ENCODE measurements at places on chromosomes 7 and 10.

- no peak for DNase-seq
Observed at GRCh38 chr7:151438864-151439601, 908 bp downstream of the CRYGN start.

DNA sequence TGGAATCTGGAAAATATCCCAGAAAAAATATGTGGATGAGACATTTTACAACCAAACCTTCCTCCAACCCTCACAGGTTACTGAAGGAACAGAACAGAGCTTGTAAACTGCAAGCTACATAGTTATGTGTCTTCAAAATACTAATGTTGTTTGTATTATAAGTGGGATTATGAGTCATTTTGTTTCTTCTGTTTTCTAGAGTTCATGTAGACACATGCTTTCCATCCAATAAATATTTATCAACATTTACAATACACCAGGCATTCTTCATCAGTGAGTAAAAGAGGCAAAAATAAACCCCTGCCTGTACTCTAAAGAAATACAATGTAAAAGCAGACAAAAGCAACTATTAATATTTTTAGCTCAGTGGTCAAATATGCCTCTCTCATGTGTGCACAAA, 38.0 kb upstream of the TES start:
- DNase-seq, result no peak

GRCh38 chr7:88091988-88092675, 127.7 kb downstream of the SRI start:
- DNase-seq, result no peak

- no peak for DNase-seq
Observed at GRCh38 chr10:118239236-118239630, 102.9 kb downstream of the FAM204A start.

DNA sequence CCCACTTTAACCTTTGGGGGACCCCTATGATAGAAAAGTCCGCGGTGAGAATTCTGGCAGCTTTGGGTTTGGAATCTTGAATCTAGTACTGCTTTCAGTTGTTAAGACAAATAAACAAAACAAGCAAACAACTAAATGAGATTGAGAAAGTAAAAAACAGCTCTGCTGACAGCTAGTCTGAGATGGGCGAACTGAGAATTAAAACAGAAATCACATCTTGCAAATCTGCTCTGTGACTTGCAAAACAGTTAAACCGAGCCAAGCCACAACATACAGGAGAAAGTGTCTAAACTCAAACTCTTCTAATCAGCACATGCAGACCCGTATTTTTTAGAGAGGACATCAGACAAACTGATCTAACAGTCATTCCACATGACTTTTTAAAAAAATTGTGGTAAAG, 110.4 kb downstream of the SH2D4B start:
- DNase-seq, result no peak

DNA sequence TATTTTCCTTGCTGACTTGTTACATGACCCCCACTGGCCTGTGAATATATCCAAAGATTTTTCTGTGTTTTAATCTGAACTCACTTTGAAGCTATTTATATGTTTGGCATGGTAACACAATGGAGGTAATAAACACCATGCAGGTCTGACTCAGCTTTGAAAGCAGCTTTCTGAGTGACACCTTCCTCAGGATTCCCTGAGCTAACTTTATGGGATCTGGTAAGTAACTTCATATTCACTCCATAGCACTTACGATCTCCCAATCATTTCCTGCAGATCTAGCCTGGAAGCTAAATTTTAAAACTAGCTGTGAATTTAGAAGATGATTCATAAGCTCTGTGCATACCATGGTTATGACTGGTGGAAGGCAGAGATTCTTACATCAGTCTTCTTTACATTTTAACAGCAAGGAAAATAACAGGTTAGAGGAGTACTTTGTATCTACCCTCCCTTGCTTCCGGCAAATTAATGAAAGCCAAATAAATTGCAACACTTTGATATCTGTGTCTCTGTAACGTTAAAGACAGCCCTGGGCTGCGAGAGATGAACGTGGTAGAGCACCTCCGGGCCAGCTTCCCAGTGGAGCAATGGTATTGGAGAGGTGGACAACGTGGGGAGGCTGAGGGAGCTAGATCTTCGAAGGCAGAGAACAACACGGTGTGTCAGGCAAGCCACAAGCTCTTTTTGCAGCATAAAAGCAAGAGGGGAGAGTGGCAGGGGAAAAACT, 170.2 kb upstream of the KLF14 start:
- no peak for DNase-seq

DNA sequence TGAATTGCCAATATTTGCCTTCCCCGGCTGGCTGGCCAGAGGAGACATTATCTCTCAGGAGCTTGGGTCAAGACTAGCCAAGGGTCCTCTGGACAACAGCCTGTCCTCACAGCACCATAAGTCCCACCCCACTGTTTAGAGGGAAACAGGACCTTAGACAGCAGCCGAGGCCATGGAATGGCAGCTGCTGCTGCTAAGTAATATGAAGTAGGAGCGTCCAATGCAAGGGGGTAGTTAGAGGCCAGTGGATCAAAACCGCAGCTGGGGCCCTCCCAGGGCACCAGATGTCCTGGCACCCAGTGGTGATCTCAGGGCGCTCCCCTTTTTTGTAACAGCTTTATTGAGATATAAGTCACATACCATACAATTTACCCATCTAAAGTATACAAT, 12.9 kb upstream of the KCP start:
- no peak for DNase-seq

- no peak for DNase-seq
Observed at GRCh38 chr7:85004402-85004801, 182.5 kb downstream of the SEMA3D start.
